NCI-H2227 treated with DMSO at 0.1 percent for 48 hours (cell line): ENCODE measurements at places on chromosomes 1 and 21.

- DNase-seq, result no peak
Observed at GRCh38 chr1:225635649-225636048, 17.3 kb downstream of the ENAH start.

DNA sequence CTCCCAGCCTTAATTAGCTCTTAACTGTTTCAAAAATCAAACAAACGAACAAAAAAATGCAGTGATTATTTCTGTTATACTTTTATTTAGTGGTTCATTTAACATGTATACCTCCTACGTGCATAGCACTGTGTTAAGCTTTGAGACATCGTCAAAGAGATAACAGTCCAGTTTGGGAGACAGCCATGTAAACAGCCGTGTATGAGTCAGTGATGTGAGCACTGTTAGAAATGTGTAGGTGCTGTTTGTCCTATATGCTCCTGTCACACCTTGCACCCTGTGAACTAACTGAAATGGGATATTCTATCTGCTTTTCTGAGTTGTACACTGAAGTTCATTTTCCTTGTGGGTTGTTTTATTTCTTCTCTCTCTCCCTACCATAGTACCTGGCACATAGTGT, 109.7 kb upstream of the CACYBP start:
- no peak for DNase-seq

DNA sequence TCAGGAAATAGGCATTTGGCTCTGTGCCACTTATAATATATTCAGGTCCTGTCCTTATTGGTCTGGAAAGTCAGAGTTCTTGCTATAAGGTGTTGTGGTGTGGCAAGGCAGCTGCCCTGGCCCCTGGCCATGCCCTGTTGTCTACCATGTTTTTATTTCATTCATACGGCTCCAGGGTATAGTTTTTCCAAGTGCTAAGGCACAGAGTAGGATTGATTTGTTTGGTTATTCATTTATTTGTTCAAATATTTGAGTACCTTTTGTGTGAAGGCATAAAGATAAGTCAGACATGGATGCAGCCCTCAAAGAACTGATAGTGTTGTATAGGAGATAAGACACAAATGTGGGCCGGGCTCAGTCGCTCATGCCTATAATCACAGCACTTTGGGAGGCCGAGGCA, 10.1 kb downstream of the ZBTB8B start:
- DNase-seq, result no peak

DNA sequence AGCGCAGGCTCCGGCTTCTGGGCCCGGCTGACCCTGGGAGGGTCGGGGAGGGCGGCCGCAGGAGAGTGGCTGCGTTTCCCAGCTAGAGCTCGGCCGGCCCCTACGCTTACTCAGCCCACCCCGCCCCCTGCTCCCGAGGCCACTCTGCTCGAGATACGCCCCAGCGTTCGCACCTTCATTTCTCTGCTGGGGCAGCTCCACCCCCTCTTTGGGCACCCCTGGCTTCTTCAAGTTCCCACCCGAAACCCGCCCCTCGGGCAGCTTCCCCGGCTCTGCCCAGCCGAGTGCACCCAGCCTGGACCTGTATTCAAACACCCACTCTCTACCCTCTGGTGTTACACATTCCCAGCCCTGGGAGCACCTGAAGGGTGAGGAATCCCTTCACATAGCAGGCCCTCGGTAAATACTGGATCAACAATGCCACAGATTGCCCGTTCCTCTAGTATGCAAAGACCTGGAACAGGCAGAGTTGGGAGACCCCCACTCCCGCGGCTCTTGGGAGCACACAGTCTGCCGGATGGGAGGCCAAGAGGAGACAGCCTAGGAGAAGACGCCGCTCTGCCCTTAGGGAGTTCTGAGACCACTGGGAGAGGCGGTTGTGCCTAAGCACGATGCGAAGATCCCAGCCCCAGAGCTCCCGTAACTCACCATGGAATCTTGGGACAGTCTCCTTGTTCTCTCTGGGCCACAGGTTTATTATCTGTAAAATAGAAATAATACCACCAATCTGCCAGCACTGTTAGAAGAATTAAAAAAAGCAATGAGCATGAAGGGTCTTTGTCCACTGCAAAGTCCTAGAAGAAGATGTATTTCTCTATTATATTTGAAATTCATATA, 566 bp upstream of the PAQR7 start:
- peak; percentile 61 for DNase-seq

DNA sequence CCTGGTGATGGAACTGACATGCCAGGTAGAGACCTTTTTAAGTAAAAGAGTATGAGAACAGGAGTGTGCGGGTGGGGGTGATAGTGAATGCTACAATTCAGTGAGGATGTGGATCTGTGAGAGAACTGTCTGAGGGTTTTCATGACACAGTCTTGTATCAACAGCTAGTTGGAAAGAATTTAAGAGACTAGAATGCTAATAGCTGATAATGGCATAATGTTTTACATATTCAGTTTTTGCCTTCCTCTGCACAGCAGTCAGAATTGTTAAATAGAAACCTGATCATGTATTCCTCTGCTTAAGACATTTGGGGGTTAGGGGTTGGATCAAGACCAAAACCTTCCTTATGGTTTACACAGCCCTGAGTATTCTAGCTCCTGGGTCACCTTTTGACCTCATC, 152.8 kb upstream of the ZRANB2 start:
- no peak for DNase-seq

DNA sequence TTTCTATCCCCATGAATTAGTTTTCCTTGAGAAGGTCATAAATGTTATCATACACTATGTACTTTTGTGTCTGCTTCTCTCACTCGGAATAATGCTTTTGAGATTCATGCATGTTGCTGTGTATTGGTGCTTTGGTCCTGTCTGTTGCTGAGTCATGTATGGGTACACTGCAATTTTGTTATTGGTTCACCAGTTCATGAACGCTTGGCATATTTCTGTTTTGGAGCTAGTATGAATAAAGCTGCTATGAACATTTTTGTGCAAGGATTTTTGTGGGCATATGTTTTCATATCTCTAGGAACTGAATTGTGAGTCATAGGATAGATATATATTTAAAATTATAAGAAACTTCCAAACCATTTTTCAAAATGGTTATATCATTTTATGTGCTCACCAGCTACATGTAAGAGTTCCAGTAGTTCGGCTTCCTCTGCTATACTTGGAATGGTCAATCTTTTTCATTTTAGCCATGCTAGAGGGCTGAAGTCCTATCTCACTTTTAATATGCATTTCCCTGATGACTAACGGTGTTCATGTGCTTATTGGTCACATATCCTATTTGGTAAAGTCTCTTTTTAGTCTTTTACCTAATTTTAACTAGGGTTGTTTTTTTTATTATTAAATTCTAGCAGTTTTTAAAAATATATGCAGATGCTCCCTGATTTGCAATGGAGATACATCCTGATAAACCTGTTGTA, 38.2 kb downstream of the ETS2 start:
- DNase-seq, result no peak

DNA sequence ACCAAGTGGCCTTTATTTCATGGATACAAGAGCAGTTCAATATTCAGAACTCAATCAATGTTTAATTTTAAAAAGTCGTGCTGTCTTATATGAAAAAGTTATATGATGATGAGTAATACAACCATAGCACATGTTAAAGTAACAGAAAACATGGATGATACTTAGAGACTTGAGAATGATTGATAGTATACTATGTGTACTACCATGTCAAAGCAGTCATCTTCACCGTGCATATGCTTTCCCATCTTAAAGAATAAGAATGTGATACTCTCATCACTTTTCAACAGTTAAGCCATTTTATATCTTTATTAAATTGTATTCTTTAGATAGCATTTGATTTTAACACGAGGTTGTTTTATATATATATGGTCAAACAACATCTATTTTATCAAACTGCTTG, 535.9 kb upstream of the ADAMTS5 start:
- DNase-seq, result no peak

DNA sequence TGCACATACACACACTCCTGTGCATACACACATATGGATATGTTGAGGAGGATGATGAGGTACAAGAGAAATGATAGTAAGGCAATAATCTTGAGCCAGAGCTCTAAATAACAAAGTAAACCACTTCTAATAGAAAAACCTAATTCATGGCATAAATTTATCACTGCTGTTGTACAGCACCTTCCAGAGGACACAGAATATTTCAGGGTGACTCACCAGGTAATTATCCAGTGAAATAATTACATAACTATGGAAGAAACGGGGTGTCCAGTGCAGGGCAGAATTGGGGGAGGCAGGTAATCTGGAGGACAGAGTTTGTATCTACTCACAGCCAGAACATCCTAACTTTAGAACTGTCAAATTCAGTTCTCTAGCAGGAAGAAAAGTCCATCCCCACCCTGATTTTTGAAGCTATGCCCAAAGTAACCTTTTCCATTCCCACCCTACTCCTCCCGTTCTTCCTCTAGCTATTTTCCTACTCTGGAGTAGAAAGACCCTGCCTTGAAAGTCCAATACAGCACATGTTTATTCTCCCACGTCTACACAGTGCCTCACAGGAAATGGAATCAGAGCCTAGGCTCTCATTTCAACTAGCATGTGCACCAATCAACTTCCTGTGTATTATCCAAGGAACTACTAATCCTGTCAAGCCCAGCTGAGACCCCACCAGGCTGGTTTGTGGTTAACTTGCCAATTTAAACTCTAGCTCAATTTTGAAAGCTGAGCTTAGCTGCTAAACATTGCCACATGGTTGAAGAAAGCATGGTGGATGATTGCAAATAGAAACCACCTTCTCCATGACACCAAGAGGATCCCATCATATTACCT, 96.6 kb downstream of the PTPN14 start:
- no peak for DNase-seq
